GM23248 (cell line): ENCODE measurements at places on chromosomes 13 and 19. TPM values are rescaled to one million over a fixed set of nuclear protein-coding genes. Genes with fewer than 3 reads are reported as not detected.

The GIPC3 gene
- total RNA-seq = 0.13 TPM in 1 of 2 replicates, not detected in the other

DNA sequence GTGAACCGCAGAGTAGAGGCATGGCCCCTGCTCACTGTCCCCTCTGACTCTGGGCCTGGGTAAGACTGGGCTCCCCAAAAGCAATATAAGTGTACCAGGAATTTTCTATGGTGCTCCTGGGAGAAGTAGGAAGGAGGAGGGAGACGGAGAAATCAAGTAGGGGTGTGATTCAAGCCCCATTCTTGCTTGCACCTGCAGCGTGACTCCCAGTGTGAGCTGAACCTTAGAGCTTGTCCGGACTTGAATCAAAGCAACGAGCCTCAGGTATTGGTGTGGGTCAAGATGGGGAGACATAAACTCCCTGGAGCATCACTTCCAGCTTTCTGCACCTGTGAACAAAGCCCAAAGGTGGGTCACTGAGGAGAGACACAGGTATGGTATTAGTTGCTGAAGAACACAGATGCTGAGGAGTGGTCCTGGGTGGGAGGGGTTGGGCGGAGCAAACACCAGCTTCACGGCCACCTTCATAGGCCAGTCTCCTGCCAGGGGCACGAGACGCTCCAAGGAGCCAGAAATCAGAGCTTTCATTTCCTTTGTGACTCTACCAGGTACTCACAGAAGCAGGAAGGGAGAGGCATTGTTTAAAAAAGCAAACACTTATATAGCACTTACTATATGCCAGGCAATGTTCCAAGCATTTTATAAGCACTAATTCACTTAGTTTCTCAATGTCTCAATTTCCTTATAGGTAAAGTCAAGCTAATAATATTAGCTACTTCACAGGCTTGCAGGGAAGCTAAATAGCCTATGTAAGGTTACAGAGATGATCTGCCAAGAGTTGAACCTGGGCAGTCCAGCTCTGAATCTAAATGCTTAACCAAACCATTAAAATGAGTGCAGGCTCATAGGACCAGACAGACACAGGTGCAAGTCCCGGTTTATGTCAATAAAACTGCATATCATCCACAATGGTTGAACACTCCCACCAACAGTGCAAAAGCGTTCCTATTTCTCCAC is 775.3 kb downstream of the UQCRFS1 start:
- DNase-seq = no peak

The SOHLH2 gene
- not detected in 2 replicates for total RNA-seq

The KASH5 gene
- total RNA-seq = not detected in 2 replicates

DNA sequence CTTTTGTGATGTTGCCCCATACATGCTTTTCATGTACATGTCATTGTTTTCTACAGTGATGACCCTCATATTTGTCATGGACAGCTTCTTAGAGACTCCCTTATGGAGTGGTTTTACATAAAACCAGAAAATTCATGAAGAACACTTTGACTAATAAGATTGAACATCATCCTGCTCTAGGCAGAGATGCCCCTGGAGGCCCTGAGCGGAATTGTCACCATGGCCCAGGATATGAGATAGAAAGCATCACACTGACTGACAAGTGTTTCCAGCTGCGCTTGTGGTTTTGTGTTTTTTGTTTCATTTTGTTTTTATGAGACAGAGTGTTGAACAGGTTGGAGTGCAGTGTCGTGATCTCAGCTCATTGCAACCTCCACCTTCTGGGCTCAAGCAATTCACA is 22.2 kb downstream of the ZNF701 start:
- DNase-seq = peak; percentile 12

- peak; percentile 76 for DNase-seq
These were observed 7.7 kb upstream of the CDADC1 start for GRCh38 chr13:49240017-49240416.

The ZNF222 gene
- total RNA-seq = 2.5 and 6.6 TPM in 2 replicates

The JAK3 gene
- 5.9 and 8.7 TPM in 2 replicates for total RNA-seq

The KCNRG gene
- 0.97 TPM in 1 of 2 replicates, not detected in the other for total RNA-seq
